NCI-H82 (cell line): ENCODE measurements at places on chromosomes 12 and 14.
A peak's percentile ranks its signal among the peaks of the same experiment; 100 is the strongest.

GRCh38 chr14:95759941-95760340 lies 46.0 kb upstream of the TCL1A start:
- DNase-seq: no peak

DNA sequence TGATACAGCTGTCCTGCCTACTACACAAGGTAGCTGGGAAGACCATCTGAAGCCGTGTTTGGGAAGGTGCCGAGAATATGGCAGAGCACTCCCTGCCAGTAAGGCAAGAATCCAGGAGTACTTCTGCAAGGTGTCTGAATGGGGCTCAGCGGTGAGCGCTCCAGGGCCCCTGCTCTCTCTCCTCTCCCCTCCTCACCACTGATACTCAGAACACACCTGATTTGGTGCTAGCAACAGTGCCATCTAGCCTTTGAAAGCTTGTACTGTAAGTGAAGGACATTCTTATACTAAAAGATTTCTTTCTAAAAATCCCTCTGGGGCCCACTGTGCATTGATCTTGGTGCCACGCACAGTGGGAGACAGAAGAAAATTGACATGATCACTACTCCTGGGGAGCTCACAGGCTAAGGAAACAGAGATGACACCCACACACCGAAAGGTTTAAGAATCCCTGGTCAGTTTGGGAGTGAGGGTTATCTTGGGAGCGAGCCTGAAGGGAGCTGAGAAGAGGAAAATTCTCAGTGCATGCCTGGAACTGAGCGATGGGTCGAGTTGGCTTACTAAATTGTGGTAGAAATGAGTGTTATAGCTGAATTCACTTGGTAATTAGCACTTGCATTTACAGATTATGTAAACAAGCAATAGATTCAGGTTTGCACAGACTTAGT lies 216.9 kb downstream of the NTF3 start:
- peak; percentile 92 for DNase-seq

DNA sequence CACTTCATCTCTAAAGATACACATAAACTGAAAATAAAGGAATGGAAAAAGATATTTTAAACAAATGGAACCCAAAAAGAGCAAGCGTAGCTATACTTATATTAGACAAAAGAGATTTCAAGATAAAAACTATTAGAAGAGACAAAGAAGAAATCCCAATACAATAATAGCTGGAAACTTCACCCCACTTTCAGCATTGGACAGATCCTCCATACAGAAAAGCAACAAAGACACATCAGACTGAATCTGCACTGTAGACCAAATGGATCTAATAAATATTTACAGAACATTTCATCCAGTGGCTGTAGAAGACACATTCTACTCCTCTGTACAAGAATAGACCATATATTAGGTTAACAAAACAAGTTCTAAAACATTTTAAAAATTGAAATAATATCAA lies 117.6 kb upstream of the PDE3A start:
- DNase-seq: no peak

DNA sequence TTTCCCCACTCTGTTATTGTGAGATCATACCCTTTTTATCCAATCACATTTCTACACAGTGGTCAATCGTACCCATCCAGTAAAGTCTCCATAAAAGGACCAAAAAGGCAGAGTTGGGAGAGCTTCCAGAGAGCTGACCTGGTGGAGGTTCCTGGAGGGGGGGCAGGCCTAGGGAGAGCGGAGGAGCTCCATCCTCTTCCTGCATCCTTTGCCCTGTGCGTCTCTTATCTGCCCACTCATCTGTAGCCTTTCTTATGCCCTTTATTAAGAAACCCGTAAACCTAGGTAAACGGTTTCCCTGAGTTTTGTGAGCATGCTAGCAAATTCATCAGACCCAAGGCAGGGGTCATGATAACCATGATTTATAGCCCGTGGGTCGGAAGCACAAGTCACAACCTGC lies 26.2 kb downstream of the EVL start:
- DNase-seq: no peak

- no peak for DNase-seq
These were observed 35.2 kb downstream of the CEP128 start for GRCh38 chr14:80906336-80906735.

DNA sequence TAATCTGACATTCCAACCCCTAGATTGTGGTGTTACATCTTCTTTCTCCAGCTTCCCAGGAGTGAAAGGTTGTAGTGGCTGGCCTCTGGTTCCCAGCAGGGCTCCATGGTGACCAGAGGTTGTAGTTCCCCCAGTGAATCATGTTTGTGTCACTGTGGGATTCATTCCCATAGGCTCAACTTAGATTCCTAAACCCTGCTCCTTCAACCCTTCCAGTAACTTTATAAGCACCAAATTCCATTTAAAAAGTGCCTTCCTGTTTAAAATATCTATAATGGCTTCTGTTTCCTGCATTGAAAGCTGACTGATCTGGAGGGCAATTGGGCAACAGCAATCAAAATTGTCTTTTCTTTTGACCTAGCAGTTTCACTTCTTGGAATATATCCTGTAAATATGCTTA lies 40.5 kb upstream of the TBC1D15 start:
- no peak for DNase-seq

DNA sequence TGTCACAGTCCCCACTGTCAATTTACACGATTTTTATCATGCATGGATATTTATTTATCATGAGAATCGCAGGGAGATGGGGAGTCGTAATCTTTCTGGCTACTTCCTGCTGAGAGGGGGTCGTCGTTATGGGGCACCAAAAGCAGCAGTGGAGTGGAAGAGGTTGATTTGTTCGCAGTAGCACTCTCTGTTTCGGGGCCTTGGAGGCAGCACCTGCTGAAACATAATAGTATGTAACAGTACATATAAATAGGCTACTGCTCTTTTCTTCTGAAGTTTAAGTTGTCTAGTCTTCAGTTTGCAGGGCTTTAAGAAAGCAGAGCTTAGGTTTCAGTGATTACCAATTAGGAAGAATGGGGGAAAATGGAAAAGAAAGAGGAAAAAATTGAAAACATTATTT lies 3.8 kb downstream of the SOAT2 start:
- no peak for DNase-seq

DNA sequence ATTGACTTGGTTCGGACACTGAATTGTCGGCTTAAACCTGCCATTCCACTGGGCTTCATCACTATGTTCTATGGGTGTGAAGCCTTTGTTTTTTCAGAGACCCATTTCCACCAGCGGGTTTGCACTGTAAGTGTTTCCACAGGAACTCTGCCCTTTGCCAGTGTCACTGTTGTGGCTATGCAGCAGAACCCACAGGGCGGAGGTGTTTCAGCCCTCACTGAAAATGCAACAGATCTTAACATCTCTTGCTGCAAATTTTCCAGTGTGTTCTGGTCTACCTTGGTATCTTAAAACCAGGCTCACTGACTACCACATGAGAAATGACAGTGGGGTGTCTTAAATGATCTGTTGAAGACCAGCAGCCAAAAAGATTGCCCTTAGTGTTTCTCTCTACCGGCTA lies 21.1 kb downstream of the PRKCH start:
- DNase-seq: no peak

GRCh38 chr14:50577982-50578381 lies 18.0 kb downstream of the ATL1 start:
- DNase-seq: no peak

- DNase-seq: peak; percentile 73
These were observed 678.2 kb downstream of the NRXN3 start for GRCh38 chr14:78848234-78848820.

DNA sequence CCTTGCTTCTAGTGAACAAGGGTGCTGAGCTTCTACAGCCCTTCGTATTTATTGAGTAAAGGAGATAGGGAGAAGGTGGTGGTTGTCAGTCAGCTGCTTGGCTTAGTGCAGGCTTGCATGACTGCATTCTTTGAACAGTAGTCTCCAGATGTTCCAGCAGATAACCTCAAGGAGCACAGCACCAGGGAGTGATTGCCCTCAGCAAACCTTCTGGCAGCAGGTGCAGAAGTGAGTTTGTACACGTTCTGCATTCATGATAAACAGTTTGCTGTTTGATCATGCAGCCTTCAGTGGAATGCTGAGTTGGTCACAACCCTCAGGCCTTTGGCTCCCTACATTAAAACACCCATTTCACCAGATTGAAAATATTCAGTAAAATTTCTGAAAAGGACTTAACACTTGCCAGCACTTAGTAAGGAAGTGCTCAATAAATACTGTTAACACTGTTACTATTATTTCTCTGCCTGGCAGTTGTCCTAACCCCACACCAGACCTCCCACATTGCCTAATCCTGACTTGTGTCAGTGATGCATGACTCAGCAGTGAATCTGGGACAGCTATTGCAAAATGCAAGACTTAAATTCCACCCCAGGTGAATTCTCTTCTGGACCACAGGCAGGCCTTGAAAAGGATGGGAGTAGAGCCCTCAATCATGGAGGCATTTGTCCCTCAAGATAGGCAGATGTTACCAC lies 18.9 kb upstream of the CARMIL3 start:
- DNase-seq: no peak

DNA sequence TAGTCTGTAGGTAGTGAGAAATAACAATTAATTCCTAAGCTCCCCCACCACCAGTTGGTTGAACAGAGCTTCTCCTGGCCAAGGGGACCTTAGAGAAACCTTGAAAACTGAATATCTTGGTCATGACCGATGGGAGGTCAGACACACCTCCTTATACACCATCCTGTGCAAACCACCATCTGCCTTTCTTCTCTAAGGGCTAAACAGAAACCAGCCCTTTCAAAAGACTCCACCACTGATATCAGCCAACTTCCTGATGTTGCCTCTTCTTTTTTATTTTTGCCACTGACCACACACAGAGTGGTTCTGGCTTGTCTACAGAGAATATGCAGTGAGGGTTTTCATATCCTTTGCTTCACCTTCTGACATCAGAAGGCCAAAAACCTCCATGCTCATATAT lies 977.7 kb upstream of the SEL1L start:
- no peak for DNase-seq

DNA sequence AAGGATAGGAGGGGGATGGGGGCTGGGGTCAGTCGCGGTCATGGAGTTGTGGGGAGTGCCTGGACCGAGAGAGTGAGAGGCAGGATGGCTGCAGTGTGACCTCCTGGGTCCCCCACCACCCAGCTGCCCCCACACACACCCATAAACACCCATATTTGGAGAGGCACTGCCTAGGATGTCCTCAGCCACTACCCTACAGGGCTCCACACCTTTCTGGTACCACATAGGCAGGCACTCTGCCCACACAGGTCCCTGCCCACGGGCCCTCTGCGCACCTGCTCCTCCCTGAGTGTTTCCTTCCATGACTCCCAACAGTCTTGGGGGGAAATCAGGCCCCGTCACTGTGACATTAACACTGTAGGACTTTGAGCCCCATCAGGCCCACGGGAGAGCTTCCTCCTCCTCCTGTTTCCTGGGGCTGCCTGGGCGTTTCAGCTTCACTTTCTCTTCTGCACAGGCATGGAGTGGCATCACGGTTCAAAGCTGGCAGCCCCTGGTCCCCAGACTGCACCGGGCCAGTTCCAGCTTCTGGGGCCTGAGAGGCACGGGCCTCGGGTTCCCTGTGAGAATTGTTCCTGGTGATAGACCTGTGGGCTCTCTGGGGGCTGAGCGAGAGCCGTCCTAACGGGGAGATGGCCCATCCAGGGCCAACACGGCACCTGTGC lies 207.0 kb upstream of the C14orf180 start:
- DNase-seq: no peak

GRCh38 chr14:77084985-77085384 lies 13.1 kb upstream of the CIPC start:
- DNase-seq: no peak

DNA sequence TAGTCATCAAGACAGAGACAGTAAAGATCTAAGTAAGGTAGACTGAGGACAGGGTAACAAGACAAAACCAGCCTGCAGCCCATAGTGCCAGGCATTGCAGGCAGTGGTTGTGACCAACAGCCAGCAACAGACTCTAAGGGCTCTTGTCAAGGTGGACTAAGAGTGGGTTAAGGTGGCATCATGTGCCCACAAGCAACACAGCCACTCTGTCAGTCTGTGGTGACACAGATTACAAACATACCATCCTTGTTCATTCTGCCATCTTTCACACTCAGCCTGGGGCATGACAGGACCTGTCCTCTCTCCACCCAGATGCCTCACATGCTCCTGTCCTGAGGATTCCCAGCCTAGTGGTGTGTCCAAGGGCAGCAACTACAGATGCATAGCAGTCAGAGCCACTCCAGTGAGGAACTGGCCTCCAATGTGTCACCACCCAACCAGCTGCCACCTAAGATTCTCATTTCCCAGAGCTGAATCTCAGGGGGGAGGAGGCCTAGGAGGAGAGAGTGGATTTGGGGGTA lies 28.3 kb downstream of the VDR start:
- no peak for DNase-seq

GRCh38 chr12:92078167-92079053 lies 67.2 kb downstream of the BTG1 start:
- no peak for DNase-seq

DNA sequence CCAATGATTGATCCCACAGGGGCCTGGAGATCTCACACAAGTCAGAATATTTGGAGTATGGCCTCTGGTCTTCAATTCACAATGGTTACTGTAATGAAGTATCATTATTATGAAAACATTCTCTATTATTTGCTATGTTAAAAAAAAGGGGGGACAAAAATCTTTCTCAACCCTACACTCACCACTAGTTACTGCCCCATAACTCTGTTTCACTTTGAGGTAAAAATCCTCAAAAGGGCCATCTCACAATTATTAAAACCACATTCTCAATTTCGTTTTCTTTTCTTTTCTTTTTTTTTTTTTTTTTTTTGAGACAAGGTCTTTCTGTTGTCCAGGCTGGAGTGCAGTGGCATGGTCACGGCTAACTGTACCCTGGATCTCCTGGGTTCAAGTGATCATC lies 59.6 kb upstream of the KCNC2 start:
- no peak for DNase-seq

DNA sequence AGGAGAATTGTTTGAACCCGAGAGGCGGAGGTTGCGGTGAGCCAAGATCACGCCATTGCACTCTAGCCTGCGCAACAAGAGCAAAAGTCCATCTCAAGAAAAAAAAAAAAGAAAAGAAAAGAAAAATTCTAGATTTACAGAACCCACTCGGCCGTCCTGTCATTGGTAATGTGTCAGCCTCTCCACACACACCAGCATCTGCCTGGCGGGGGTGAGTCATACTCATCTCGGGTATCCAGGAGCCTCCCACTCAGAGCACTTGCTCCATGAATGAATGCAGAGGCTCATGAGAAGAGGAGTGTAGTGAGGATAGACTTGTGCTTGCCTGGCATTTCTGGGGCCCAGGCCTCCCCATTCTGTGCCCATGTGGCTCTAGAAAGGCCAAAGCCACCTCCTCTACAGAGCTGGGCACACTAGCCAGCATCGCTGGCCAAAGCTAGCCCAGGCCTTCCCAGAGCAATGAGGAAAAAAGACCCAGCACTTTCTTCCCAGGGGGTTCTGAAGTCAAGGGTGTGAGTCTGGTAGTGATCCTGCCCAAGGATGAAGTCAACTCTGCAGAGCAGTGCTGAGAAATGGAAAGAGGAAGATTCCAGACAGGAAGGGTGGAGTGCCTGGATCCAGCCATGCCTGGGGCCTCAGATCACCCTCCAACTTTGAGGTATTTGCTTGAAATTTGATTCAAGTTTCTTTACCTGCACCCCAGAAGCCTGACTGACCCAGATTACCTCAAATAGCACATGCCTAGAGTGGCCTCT lies 31.2 kb upstream of the KLC1 start:
- no peak for DNase-seq

- no peak for DNase-seq
These were observed 33.4 kb upstream of the VASH1 start for GRCh38 chr14:76727901-76728300.

GRCh38 chr12:22467190-22467589 lies 77.2 kb downstream of the C2CD5 start:
- no peak for DNase-seq
